D341Med (cell line): ENCODE measurements at places on chromosomes 2 and 18.

- DNase-seq = no peak
These were observed 74.6 kb upstream of the UBXN4 start for GRCh38 chr2:135667045-135667444.

DNA sequence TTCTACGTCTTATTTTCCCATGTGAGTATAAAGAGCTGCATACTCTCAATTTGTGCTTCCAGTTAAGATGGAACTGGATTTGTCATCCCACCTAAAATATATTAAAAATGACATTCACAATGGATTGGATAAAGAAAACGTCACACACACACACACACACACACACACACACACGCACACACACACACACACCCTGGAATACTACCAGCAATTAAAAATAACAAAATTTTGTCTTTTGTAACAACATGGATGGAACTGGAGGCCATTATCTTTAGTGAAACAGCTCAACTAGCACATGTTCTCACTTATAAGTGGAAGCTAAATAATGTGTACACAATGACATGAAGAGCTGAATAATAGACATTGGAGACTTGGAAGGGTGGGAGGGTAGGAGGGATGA is 3.8 kb upstream of the QPCT start:
- no peak for DNase-seq

DNA sequence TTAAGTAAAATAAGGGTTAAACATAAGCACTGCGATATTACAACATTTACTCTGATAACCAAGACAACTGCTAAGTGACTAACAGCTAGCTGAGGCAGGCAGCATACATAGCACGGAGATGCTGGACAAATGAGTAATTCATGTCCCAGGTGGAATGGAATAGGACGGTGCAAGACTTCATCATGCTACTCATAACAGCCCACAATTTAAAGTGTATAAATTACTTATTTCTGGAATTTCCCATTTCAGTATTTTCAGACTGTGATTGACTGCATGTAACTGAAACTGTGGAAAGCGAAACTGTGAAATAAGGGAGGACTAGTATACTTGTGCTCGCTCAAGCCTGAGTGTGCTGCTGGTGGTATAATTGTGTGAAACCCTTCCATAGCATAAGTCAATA is 12.9 kb downstream of the IER3IP1 start:
- DNase-seq = no peak

DNA sequence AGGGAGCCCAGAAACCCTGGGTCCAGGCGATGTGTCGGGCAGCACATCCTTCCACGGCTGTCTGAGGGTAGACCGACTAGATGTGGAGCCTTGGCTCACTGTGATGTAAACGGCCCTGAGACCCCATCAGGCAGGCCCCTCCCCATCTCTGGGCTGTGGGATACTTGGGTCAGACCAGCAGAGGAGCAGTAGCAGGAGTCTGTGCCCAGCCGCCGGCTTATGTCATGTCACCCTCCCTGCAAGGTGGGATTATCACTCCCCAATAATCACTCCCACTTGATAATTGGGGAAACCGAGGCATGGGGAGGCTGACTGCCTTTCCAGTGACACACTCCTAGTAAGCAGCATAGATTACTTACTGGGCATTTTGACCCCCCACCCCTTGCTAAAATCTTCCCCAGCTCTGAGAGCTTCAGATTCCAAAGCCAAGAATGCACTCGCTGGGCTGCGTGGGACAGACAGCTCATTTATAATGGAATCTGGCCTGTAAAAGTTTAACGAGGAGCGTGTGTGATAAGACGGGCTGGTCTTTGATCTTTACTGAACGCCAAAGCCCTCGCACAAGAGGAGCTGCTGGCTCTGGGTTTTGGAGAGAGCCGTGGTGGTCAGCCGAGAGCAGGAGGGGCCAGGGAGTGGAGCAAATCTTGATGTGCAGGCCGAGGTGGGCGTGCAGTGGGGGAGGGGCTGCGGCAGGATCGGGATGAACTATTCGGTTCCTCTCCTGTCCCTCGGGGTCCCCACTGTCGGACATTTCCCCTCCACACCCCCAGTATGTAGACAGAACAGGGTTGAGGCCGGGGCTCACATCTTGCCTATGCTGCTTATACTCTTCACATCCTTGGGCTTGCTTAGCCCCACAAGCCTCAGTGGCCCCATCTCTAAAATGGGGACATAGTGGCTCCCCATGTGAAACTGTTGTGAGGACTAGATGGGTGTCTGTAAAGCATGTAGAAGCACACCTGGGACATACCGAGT is 200.0 kb downstream of the GLI2 start:
- DNase-seq = no peak

DNA sequence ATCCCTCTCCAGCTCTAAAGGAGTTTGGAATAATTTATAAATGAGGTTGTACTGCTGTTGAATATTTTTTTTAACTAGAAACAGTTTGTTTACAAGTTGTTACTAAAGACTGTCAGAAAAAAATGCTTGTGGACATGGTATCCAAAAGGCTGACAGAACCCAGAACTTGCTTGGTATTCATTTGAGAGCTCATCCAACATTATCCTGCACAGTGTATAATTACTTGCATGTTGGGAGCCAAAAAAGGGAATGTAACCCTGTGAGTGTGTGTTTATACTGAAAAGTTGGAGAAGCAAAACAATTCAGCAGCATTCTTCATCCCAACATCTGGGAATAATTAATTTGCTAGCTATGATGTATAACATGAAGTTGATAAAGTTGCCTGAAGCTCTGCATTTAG is 42.1 kb upstream of the EHBP1 start:
- no peak for DNase-seq

DNA sequence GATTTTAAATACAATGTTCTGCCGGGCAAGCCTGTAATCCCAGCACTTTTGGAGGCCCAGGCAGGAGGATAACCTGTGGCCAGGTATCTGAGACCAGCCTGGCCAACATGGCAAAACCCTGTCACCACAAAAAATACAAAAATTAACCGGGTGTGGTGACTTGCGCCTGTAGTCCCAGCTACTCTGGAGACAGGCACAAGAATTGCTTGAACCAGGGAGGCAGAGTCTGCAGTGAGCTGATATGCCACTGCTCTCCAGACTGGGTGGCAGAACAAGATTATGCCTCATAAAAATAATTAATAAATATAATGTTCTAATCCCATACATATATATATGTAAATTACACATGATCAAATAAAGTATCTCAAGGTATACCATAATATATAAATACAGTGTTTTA is 119.3 kb downstream of the C2orf74 start:
- no peak for DNase-seq

DNA sequence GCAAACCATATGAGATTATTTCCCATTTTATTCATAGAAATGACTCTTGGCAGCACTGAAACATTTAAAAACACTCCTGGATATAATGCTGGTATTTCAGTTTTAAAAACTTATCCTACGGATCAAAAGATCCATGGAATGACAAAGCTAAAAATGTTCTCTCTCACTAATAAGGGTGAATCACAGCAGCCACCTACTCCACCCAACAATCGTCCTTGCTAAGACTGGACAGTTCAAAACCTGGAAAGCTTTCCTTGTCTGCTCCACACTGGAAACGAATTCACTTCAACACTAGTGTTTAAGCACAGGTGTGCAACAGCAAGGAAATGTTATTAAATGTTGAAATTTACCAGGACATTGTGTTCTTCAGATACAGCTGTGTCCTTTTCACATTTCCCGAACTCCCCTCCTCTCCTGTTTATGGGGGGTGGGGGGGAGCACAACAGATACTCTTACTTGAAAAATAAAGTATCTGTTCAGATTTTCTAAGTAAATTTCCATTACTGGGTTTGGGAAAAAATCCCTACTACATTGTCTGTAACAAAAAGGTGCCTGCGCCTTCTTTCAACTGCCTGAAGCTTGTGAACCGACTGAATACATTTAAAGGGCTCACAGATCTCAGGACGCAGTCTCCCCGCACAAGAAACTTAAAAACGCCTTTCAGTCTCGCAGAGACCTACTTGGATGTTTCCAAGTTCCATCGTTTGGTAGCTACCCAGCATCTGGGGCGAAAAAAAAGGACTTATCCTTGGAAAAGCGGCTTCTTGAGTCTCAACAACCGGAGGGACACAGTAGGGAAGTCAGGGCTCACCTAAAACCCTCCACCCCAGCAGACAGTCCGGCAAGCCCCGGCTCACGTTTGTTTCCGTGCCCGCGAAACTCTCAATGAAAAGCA is 1.3 kb downstream of the YWHAQ start:
- no peak for DNase-seq

- DNase-seq = peak; percentile 49
These were observed 951 bp downstream of the EN1 start for GRCh38 chr2:118846442-118846952.

DNA sequence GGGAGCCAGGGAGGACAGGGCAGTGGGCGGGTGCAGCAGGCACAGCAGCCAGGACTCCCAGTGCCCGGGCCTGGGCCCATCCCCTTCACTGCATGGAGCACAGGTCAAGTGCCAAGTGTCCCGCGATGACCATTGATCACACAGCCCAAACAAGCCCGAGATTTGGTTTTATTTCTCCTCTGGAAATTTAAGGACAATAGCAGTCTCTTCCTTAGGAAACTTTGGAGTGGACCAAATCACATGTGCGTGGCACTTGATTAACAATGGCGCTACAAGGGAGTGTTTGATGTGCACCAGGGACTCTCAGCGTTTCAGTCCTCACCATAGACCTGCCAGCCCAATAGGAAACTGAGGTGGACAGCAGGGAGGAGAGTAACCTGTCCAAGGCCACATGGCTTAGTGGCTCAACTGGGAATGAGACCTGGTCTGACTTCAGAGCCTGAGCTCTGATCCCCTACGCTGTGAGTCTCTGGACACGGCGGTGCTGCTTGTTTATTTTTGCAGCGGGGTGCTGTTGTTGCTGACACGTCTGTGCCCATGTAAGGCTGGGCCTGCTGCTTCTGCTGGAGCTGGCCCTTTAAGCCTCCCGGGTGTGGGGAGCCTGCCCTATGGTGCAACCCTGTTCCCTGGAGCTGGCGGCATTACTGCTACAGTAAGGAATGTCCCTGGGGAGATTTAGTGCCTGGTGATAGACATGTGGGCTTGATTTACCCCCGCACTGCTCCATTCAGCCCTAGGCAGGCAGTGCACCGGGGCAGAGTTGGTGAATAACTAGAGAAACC is 194.2 kb downstream of the INHBB start:
- DNase-seq = peak; percentile 81

- DNase-seq = no peak
These were observed 61.0 kb downstream of the RBMS1 start for GRCh38 chr2:160432633-160433032.

DNA sequence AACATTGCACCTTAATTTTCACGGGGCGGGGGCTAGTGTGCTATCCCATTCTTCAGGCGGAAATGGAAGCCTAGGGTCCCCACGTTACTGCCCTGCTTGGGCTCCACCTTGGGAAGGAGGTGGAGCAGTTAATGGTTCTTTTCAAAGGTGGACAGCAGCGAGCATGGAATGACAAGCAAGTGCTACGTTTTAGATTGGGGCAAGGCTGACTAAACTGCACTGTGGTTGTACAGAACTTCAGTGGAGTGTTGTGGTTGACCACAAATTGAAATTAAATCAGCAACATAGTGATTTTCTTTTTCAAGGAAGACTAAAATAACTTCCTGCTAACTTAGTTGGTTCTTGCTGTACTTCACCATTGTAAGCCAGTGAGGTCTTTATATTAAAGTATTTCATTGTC is 47.0 kb downstream of the CHRNA1 start:
- DNase-seq = no peak

GRCh38 chr18:33584548-33585430 is 6.8 kb downstream of the ASXL3 start:
- DNase-seq = no peak

DNA sequence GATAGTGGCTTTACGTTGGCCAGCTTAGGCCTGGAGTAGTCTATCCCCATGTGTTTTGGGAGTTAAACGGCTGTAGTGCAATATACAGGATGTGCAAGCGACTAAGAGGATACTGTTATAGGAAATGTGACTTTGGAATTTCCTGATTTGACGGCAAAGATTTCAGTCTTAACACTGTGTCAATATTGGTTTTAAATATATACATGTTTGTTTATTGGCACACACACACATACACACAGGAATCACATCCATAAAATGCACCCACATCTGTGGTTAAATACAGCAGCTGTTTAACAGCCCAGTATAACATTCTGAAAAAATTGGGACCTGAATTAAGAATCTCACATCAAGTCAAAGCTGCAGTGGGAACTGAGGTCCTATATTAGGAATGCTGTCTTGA is 347.1 kb downstream of the TXNL1 start:
- DNase-seq = no peak

- no peak for DNase-seq
These were observed 206.1 kb downstream of the TFCP2L1 start for GRCh38 chr2:121078899-121079298.
